Sigmoid colon (tissue), 7 donors: ENCODE measurements at places on chromosomes 2 and 18. TPM values are rescaled to one million over a fixed set of nuclear protein-coding genes. Genes with fewer than 3 reads are reported as not detected.

The TSPYL6 gene
- not detected for polyA plus RNA-seq

The FEV gene
- polyA plus RNA-seq: not detected

The SLC4A3 gene
- under 0.01 TPM for polyA plus RNA-seq

GRCh38 chr2:176468457-176469113 lies 199.3 kb downstream of the MTX2 start:
- H3K4me1 ChIP-seq: peaks cover 10% of the 10 kb centered on the region
- no peak overlapping the region for H3K27ac ChIP-seq
- H3K36me3 ChIP-seq: no peaks in the 10 kb centered on the region
- no peak overlapping the region for H3K4me3 ChIP-seq

GRCh38 chr2:186456941-186457340 lies 29.1 kb upstream of the ZC3H15 start:
- no peak overlapping the region for H3K27ac ChIP-seq
- H3K4me3 ChIP-seq: no peak overlapping the region
- H3K36me3 ChIP-seq: peaks cover 6% of the 10 kb centered on the region
- H3K27me3 ChIP-seq: no peaks in the 10 kb centered on the region
- no peak for DNase-seq
- no peaks in the 10 kb centered on the region for H3K4me1 ChIP-seq

- no peaks in the 10 kb centered on the region for H3K4me1 ChIP-seq
- no peaks in the 10 kb centered on the region for H3K27me3 ChIP-seq
- peak overlapping the region; percentile 70 for H3K27ac ChIP-seq
Observed at GRCh38 chr2:26757873-26758789, 6.0 kb upstream of the SLC35F6 start.

DNA sequence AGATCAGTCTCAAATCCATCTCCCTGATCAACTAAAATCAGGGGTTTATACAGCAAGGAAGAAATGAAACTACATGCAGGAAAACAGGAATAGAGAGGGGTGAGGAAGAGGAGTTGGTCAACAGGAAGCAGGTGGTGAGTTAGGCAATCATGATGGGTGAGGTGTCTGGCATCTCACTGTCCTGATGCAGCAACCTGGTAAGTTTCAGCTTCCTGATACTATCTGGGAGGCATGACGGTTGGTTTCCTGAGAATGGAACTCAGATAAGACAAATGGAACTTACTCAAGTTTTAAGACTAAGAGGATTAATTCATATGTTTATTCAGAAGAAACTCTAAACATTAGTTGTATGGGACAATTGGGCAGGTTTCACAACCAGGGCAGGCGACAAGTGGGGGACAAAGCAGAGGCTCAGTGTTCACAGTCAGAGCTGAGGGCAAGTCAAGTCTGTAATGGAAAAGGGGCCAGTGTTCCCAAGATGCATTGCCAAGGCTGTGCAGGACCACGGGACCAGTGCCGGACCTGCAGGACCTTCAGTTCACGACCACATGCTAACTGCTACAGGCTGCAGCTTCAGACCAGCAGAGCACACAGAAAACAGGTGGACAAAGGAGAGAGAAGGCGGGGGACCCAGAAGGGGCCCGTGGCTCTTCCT lies 17.7 kb upstream of the GALM start:
- no peak overlapping the region for H3K4me3 ChIP-seq
- H3K27me3 ChIP-seq: no peaks in the 10 kb centered on the region
- no peaks in the 10 kb centered on the region for H3K4me1 ChIP-seq

DNA sequence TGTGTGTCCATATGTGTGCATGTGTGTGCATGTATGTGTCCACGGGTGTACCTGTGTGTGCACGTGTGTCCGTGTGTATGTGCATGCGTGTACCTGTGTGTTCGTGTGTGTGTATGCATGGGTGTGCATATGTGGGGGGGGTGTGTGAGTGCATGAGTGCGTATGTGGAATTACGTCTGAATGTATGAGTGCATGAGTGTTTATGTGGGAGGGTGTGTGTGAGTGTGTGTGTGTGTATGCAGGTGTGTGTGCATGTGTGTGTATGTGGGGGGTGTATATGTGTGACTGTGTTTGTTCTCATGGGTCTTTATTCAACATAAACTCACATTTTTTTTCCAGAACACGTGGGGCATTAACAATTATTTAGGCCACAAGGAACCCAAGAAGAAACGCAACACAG lies 208.4 kb downstream of the SNTG2 start:
- no peaks in the 10 kb centered on the region for H3K4me1 ChIP-seq
- H3K36me3 ChIP-seq: no peaks in the 10 kb centered on the region
- DNase-seq: no peak
- no peaks in the 10 kb centered on the region for H3K27me3 ChIP-seq
- H3K27ac ChIP-seq: no peak overlapping the region
- no peak overlapping the region for H3K4me3 ChIP-seq

- H3K4me1 ChIP-seq: no peaks in the 10 kb centered on the region
- no peaks in the 10 kb centered on the region for H3K27me3 ChIP-seq
- H3K4me3 ChIP-seq: no peak overlapping the region
- H3K27ac ChIP-seq: peak overlapping the region; percentile 89
- no peaks in the 10 kb centered on the region for H3K36me3 ChIP-seq
Observed at GRCh38 chr2:64203858-64204632, 59.8 kb upstream of the PELI1 start.

GRCh38 chr2:120032297-120032696 lies 19.4 kb downstream of the EPB41L5 start:
- no peaks in the 10 kb centered on the region for H3K4me1 ChIP-seq
- no peaks in the 10 kb centered on the region for H3K36me3 ChIP-seq
- H3K27ac ChIP-seq: no peak overlapping the region
- H3K4me3 ChIP-seq: no peak overlapping the region
- DNase-seq: no peak
- no peaks in the 10 kb centered on the region for H3K27me3 ChIP-seq

DNA sequence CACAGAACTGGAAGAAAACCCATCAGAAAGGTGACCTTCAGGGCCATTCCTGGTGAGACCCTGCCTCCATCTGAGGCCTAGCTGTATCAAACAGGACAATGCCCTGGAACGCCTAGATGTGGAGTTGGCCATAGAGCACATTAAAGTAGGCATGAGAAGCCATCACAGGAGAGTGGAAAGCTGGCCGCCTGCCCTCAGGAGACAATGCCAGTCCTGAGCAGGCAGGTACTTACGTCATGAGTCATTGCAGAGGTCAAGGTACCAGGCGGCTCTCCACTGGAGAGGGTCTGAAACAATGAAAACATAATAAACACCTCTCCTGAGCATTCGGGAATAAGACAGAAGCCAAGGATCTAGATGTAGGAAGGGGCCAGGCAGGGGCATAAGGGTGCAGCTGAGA lies 68.6 kb downstream of the CCDC93 start:
- no peak for DNase-seq
- H3K36me3 ChIP-seq: peaks cover 53% of the 10 kb centered on the region
- H3K27me3 ChIP-seq: no peaks in the 10 kb centered on the region
- no peaks in the 10 kb centered on the region for H3K4me1 ChIP-seq

DNA sequence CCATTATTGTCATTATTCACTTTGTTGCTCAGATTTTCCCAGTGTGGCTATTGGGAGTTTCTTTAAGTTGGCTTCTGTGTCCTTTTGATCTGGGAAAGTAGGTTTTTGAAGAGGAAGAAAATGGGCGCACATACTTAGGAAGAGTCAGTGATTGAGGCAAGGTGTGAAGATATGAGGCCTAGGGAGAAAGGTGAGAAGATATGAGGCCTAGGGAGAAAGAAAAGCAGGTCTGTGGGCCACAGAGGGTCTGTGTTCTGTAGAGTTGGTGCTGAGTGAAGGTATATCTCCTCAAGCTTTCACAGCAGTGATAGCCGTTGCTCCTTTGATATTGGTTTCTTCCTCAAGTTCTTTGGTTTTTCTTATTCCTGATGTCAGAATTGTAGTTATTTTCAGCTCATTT lies 126.2 kb downstream of the AGPS start:
- H3K36me3 ChIP-seq: no peaks in the 10 kb centered on the region
- no peak overlapping the region for H3K27ac ChIP-seq
- H3K4me3 ChIP-seq: no peak overlapping the region
- no peak for DNase-seq
- H3K4me1 ChIP-seq: no peaks in the 10 kb centered on the region
- no peaks in the 10 kb centered on the region for H3K27me3 ChIP-seq

DNA sequence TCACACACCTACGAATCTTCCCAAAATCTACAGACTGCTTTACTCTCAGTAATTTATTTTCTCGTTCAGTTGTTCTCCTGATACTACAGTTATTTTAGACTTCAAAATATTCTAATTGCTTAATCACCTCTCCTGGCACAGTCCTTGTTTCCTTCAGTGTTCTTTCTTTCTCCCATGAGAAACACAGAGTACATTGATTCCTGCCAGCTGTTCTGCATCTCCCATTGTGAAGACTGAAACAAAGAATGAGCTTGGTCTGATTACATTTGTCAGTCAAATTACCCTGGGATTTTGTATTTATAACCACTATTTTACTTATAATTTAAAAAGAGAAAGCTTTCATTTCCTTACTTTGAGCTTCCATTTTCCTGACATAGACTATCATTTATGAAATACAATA lies 63.9 kb upstream of the TANK start:
- H3K27me3 ChIP-seq: no peaks in the 10 kb centered on the region
- no peaks in the 10 kb centered on the region for H3K4me1 ChIP-seq
- H3K36me3 ChIP-seq: no peaks in the 10 kb centered on the region
- H3K4me3 ChIP-seq: no peak overlapping the region
- DNase-seq: no peak

GRCh38 chr2:19837235-19837766 lies 64.5 kb downstream of the TTC32 start:
- H3K4me3 ChIP-seq: no peak overlapping the region
- H3K27ac ChIP-seq: no peak overlapping the region
- no peak for DNase-seq

DNA sequence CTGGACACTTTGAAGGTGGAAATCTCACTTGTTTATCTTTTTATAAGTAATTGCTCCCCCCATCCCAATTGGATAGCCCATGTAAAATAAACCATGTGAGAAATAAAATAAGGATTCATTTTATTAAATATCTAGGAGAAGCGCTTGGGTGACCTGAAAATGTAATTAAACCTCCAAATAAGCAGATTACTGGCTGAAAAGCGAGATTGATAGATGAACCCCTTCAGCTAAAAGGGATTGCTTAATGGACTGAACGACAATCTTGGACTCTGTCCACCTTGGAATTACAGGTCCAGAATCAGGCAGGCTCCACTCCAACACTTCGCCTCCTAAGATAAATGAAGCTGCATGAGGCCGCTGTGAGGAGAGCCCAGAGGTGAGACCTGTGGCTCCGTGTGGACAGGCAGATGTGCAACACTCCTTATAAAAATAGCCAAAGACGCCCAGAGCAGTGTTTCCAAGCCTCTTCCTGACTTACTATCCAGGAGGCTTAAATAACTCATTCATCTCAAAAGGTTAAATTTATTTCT lies 441.5 kb downstream of the MTX2 start:
- H3K27me3 ChIP-seq: no peaks in the 10 kb centered on the region
- H3K36me3 ChIP-seq: no peaks in the 10 kb centered on the region
- DNase-seq: peak; percentile 64
- H3K27ac ChIP-seq: no peak overlapping the region
- H3K4me3 ChIP-seq: no peak overlapping the region

- no peaks in the 10 kb centered on the region for H3K4me1 ChIP-seq
- no peaks in the 10 kb centered on the region for H3K36me3 ChIP-seq
- H3K27me3 ChIP-seq: no peaks in the 10 kb centered on the region
- no peak for DNase-seq
- no peak overlapping the region for H3K4me3 ChIP-seq
- no peak overlapping the region for H3K27ac ChIP-seq
Observed at GRCh38 chr2:109538546-109538945, 75.2 kb downstream of the SEPTIN10 start.

DNA sequence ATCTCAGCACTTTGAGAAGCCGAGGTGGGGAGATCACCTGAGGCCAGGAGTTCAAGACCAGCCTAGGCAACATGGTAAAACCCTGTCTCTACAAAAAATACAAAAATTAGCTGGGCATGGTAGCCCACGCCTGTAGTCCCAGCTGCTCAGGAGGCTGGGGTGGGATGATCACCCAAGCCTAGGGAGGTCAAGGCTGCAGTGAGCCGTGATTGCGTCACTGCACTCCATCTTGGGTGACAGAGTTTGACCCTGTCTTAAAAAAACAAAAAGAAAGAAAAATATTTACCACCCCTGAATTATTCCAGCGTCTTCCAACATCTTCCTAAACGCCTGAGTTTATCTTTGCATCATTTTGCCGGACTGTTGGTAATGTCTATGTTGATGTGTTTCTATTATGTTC lies 6.2 kb upstream of the IGFBP5 start:
- DNase-seq: no peak
- H3K27ac ChIP-seq: peak overlapping the region; percentile 85
- H3K36me3 ChIP-seq: no peaks in the 10 kb centered on the region
- H3K4me1 ChIP-seq: peaks cover 57% of the 10 kb centered on the region
- no peak overlapping the region for H3K4me3 ChIP-seq

GRCh38 chr2:201999279-201999678 lies 34.4 kb upstream of the FZD7 start:
- H3K27me3 ChIP-seq: no peaks in the 10 kb centered on the region
- no peaks in the 10 kb centered on the region for H3K36me3 ChIP-seq
- no peak for DNase-seq
- no peak overlapping the region for H3K4me3 ChIP-seq
- H3K4me1 ChIP-seq: no peaks in the 10 kb centered on the region

DNA sequence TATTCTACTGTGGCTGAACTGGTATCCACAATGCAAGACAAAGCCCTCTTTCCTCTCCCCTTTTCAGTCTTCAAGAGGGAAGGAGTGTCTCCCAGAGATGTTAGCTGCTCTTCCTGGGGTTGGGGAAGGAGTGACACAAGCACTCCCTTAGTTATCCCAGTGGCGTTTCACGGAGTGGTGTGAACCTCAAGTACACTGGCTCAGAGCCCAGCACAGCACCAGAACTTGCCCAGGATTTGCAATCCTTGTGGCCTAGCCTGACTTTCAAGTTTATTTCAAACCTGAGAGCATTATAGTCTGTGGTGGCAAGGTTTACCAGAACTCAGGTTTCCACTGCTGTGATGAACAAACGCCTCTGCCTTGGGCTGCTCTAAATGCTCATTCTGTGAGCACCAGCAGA lies 162.5 kb downstream of the CCDC102B start:
- no peaks in the 10 kb centered on the region for H3K4me1 ChIP-seq
- no peak for DNase-seq
- H3K4me3 ChIP-seq: no peak overlapping the region
- H3K36me3 ChIP-seq: no peaks in the 10 kb centered on the region

DNA sequence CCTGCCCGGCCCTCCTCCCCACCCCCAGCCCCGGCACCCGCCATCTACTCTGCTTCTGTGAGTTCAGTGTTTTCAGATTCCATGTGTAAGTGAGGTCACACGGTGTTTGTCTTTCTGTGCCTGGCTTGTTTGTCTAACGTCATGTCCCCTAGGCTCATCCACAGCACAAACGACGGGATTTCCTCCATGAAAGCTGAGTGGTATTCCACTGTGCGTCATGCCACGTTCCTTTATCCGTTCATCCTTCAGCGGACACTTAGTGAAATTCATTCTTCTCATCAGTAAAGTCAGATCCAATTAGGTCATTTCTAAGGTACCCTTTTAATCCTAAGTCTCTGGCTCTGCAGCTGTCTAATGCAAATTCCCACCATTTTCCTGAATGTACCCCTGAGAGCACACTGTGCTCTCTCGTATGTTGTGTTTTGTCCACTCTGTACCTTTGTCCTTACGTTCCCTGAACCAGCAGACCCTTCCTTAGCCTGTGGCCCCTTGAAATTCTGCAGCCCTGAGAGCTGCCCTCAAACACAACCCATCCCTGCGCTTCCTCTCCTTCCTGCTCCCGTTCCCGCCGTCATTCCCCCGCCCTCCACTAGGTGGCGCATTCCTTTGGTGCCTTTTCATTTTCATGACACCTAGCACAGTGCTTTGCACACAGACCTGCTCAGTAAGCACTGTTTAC lies 44.1 kb downstream of the TRAPPC12 start:
- H3K36me3 ChIP-seq: peaks cover 66% of the 10 kb centered on the region
- no peak overlapping the region for H3K4me3 ChIP-seq
- H3K27ac ChIP-seq: no peak overlapping the region
- DNase-seq: no peak
- H3K27me3 ChIP-seq: no peaks in the 10 kb centered on the region
